Right ventricle myocardium inferior (tissue), 1 donor: ENCODE measurements at places on chromosomes 6 and 20.

DNA sequence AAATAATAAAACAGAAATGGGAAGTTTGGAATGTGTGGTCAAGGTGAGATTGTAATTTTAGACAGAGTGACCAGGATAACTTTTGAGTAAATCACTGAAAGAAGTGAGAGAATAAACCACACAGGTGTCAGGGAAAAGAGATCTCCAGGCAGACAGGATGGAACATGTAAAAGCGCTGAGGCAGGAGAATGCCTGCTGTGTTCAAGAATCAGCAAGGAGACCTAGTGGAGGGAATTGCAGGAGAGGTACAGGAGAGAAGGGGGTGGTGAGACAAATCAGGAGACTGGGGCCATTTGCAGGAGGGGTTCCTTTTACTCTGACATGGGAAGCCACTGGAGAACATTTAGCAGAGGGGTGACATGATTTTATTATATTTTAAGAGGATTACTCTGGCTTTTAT lies 456.7 kb downstream of the NKAIN2 start:
- DNase-seq, result no peak

DNA sequence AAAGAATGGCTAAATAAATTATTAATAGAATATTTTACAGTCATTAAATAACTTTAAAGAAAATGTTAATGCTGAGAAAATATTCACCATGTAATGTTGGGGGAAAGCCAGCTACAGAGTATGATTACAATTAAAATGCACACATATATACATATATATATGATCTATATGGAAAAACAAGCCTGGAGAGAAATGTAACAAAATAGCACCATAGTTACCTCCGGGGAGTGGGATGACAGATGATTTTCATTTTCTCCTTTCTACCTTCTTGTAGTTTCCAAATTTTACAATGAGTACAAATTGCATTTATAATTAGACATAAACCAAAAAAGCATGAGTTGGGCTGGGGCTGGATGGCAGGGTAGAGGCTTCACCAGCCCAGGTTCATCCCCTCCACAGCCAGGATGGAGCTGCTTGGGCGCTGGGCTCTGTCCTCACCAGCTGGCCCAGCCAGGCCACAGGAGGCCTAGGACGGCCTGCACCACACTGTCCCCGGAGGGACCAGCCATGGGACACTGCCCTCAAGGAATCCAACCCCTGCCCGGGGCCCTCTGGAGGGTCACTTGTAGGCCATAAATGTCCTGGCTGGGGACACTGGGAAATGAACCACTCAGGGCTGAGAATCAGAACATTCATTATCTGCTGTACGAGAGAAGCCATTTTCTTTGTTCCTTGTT lies 10.3 kb downstream of the C20orf203 start:
- no peak for DNase-seq

DNA sequence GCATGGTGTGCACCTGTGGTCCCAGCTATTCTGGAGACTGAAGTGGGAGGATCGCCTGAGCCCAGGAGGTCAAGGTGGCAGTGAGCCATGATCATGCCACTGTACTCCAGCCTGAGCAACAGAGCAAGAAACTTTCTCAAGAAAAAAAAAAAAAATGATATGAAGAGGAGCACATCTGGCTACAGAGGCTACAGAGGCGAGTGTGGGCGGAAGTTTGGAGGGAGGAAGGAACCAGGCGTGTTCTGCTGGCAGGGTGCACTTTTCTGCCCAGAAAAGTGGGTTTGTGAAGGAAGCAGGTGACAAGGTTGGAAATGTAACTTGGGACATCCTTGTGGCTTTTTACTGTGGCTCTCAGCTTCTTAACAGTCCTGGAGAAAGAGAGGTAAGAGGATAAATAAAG lies 96.7 kb downstream of the SNX5 start:
- DNase-seq, result no peak

GRCh38 chr6:30463651-30464618 lies 25.4 kb upstream of the HLA-E start:
- peak; percentile 86 for DNase-seq

GRCh38 chr6:108531332-108531731 lies 29.4 kb upstream of the FOXO3 start:
- no peak for DNase-seq

- no peak for DNase-seq
Measured at GRCh38 chr6:117829594-117830319, 77.3 kb upstream of the SLC35F1 start.

DNA sequence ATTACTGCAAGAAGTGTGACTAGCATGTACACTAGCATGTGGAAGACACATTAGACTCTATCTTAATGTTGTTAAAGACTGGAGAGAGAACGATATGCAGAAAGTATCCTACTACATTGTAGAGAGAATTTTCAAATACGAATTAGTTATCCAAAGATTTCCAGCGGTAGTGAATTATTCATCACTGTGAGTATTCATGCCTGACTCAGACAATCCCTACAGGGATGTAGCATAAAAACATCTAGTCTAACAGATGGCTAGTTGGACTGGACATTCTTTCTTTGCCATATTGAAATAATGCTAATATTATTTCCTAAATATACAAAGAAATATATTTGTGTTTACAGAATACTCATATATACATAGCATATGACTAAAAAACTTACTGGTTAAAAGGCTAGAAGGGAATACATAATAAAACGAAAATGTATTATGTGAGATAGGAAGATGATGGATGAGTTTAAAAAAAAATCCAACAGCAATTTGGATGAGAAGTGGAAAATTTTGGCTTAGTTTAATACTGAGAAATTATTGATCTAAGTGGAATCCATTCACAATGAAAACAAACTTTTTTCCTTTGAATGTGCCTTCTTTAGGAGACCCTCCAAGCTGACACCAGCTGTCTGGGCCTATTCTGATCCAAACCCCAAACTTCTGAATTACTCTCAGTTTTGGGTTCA lies 580.7 kb downstream of the RFPL4B start:
- no peak for DNase-seq

DNA sequence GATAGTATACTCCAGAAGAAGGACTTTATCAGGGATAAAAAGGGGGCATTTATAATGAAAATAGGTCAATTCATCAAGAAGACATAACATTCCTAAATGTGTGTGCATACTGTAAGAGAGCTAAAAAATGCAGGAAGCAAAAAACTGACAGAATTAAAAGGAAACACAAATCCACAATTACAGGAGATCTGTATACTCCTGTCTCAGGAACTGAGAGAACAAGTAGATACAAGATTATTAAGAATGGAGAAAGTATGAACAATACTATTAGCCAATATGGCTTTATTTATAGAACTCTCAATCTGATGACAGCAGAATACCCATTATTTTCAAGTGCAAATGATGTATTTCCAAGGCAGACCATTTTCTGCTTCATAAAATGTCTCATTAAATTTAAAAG lies 167.7 kb upstream of the BMP5 start:
- no peak for DNase-seq

DNA sequence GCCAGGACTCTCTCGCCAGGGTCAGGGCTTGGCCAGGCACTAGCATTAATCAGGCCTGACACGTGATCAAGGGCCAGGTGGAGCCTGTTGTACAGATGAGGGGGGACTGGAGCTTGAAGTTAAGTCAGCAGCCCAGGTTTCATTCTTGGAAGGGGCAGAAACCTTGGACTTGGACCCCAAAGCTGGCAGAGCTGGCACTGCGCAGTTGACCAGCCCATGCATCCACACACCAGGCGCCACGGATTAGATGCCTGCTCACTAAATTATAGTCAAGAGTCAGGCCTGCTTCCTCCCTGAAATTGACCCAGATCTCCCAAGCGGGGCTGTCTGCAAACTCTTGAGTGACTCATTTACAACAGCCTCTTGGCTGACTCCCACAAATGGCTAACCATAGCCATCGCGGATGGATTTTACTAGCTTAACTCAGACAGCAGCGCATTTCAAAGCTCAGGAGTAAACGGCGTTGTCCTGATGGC lies 4.1 kb upstream of the TAF4 start:
- DNase-seq, result no peak

- DNase-seq, result no peak
Measured at GRCh38 chr6:158322724-158323560, 10.7 kb downstream of the TULP4 start.

GRCh38 chr20:37380864-37381579 lies 35.1 kb downstream of the SRC start:
- peak; percentile 3 for DNase-seq

DNA sequence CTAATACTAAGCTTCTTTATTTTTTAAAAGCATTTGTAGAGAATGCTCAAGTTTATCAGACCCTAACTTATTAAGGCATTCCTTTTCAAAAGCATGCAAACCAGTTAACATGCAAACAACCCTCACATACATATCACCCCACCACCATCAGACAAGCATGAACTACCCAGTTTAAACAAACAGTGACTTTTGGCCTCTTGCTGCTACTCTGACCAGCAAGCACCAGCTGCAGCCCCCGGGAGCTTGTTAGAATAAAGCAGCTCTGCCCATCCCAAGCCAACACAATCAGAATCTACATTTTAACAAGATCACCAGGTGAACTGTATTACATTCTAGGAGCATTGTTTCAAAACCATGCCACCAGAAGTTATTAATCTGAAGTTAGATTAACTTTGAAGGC lies 5.9 kb upstream of the NUP153 start:
- no peak for DNase-seq

GRCh38 chr6:125932451-125932795 lies 24.1 kb upstream of the HINT3 start:
- no peak for DNase-seq

DNA sequence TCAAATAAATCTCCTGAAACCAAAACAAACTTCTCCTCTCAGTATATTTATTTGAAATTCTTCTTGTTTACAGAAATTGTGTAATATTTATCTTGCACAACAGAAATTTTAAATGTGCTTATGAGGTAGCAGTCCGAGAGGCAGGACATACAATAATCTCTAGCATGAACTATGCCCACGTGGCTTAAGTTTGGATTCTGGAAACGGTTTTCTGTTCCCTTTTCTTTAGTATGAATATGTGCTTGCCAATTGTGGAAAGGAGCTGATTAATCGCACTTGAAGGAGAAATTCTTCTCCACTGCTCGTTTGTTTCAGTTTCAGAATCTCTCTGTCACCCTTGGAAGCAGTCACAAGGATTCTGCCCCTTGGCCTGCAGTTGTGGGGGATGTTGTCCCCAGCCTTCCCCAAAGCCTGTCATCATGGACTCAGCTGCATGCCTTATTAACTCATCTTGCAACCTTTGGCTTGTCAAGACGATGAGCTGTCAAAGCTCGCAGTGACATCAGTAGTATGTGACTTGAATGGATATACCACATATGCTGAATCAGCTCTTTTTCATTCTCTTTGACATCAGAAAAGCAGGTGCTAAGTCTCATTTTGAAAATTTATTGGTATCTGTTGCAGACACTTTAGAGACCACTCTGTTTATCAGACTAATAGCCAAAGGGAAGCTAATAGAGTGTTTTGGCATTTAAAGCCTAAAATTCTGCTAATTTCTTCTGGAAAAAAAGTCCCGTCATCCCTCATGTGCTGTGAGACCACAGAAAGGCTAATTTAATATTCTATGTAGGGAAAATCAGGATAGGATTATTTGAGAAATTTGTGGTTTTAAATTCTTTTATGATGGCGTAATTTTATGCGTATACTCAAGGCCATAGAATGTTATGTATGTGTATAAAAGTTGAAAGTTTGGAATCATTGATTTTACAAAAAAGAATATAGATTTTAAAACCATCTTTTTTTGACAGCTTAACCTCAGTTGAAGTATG lies 186.8 kb downstream of the ARID1B start:
- DNase-seq, result no peak

GRCh38 chr6:43951063-43951755 lies 176.0 kb downstream of the MRPL14 start:
- DNase-seq, result peak; percentile 85

GRCh38 chr6:116482780-116483179 lies 21.6 kb downstream of the CALHM6 start:
- DNase-seq, result no peak

GRCh38 chr6:4384656-4385055 lies 249.3 kb upstream of the ECI2 start:
- no peak for DNase-seq

- DNase-seq, result no peak
Measured at GRCh38 chr6:142154336-142154735, 7.3 kb downstream of the VTA1 start.

DNA sequence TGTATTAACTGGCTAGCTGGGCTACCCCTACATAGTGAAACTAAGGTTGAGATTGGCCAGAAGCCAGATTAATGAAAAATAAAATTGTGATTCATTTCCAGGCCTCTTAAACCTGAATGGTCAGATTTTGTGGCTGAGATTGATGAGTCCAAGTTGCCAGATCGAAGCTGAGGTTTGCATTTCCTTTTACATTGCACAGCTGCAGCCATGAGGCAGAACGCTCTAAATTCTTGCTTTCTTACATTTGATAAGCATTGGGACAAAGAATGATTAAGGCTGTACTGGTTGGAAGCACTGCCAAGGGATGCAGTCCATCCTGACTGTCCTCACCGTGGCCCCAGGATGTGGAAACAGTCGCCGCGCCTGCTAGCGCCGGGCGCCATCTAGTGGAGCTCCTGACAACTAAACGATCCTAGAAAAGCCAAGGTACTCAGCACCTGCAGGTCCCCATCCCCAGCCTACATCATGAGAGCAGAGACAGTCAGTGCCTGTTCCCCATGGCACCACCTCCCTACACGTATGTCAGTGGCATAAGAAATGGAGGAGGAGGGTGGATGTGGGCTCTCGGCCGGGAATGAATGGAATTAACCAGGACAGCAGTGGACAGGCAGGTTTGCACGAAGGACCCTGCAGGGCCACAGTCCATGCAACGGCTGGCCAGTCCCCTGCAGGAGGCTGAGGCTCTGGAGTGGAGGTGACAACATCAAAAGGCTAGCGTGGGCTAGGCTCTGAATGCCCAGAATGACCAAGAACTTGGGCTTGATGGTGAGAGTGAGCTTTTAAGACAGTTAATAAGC lies 19.0 kb downstream of the PXDC1 start:
- DNase-seq, result peak; percentile 87

- DNase-seq, result no peak
Measured at GRCh38 chr20:34951252-34951651, 4.4 kb downstream of the GSS start.

GRCh38 chr20:24296477-24297261 lies 172.8 kb upstream of the SYNDIG1 start:
- DNase-seq, result no peak

- DNase-seq, result no peak
Measured at GRCh38 chr6:22681761-22682160, 112.4 kb downstream of the HDGFL1 start.

GRCh38 chr6:22064558-22064957 lies 232.3 kb downstream of the PRL start:
- no peak for DNase-seq

- peak; percentile 82 for DNase-seq
Measured at GRCh38 chr6:152642578-152643375, 5.6 kb upstream of the SYNE1 start.

DNA sequence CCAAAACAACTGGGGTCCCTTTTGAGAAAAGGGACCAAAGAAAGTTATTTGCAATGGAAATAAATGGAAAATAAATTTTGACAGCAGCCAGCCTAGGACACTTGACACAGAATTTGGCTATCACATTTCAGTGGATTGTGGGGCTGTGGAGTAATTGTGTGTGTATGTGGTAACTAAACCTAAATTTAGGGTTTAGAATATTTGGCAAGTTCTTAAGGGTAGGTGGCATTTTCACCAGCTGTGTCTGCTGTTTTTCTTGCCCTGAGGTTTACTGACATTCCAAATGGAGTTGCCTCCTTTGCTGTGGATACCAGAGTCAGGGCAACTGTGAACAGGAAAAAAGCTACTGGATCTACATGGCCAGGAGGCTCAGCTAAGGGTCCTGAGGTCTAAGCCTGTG lies 270.9 kb downstream of the SLC24A3 start:
- DNase-seq, result no peak

GRCh38 chr20:52209154-52209571 lies 17.6 kb upstream of the ZFP64 start:
- DNase-seq, result no peak
